ENCODE measurements at places on chromosomes 13 and 19.

GRCh38 chr13:112669881-112670499, 19.8 kb upstream of the ATP11A start:
- DNase-seq, result no peak

- DNase-seq, result no peak
Observed at GRCh38 chr19:58409010-58409790, 751 bp downstream of the ZNF584 start.

- DNase-seq, result no peak
Observed at GRCh38 chr19:2529473-2529918, 53.6 kb downstream of the GADD45B start.

GRCh38 chr19:2578391-2578890, 102.5 kb downstream of the GADD45B start:
- peak; percentile 44 for DNase-seq

- no peak for DNase-seq
Observed at GRCh38 chr19:6590827-6591319, at the start of gene CD70. Gene CD70, minus strand, starts transcription at chr19:6591150. Its CDS starts 148 bp downstream, at chr19:6591002.

DNA sequence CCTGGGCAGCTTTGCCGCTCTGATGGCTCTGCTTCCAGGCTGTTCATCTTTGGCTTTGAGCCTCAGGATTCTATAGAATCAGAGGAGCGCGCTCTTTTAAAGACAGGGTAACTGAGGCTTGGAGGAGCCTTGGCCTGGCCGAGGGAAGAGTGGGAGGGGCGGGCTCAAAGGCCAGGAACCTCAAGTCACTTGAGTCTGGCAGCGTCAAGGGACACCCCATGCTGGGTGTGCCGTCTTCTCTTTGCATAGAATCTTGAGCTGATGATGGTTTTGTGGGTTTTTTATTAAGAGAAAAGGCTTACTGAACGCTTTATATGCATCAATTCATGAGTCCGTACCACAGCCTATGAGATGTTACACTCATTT, 1.1 kb downstream of the PGLS start:
- no peak for DNase-seq

- no peak for DNase-seq
Observed at GRCh38 chr13:46057256-46058015, 4.9 kb upstream of the ZC3H13 start.

- DNase-seq, result no peak
Observed at GRCh38 chr19:582497-583197, 7.0 kb upstream of the HCN2 start.

- no peak for DNase-seq
Observed at GRCh38 chr13:43883631-43884030, 3.9 kb downstream of the LACC1 start.

- no peak for DNase-seq
Observed at GRCh38 chr19:38655148-38655824, 7.8 kb downstream of the ACTN4 start.

GRCh38 chr13:48448285-48448958, 35.5 kb upstream of the LPAR6 start:
- no peak for DNase-seq

GRCh38 chr19:48651683-48652048, 5.7 kb upstream of the CA11 start:
- DNase-seq, result no peak

DNA sequence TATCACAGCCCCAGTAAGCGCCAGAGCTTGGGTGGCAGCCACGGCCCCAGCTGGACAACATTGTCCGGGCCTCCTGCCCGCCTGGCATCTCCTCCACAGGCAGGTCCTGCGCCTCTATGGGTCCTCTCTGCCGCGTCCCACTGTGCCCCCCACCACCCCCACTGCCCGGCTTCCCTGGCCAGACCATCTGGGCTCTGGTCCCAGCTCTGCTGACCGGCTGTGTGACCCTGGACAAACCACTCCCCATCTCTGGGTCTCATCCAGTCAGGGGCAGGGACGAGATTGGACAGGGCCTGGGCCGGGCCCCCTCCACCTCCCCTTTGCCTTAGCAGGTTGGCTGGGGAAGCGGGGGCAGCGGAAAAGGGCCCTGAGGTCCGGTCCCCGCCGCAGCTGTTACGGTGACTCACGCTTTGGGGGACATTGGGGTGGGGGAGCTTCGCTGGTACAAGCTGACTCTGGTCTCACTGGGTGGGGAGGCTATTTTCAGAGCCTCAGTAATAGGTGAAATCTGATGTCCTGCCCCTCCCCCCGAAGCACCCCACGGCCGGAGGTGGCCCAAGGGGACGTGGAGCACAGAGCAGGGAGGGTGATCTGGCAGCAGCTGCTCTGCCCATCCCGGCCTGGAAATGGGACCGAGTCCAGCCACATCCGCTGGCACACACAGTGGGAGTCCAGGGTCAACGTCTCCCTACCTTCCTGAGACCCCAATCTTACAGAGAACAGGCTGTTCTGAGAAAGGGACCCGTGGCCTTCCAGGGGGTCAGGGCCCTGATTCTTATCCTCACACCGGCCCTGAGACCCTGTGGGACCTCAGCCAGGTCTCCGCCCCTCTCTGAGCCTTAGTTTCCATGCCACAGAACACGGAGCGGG, 9.1 kb downstream of the NFIC start:
- DNase-seq, result no peak

- no peak for DNase-seq
Observed at GRCh38 chr13:48526286-48526685, 6.6 kb downstream of the RCBTB2 start.

DNA sequence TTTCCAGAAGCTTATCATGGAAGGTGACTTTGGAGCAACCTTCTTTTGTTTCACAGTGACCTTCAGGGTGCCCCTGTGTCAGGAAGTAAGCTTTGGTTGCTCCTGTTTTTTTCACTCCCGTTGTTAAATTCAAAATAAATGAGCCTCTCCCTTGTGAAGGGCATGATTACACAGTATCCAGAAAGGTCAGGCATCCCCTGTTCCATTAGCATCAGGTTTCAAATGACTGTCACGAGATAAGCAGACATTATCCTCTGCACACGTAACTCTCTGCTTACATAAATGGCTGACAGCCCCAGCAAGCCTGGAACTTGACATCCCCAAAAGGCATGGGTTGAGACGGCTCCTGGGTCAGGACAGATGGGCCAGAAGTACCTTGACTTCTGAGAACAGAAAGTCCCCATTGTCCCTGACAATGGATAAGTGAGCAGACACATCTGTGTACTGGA, 52.0 kb downstream of the RAB20 start:
- no peak for DNase-seq

- no peak for DNase-seq
Observed at GRCh38 chr19:23528376-23528775, 133.1 kb upstream of the ZNF91 start.

DNA sequence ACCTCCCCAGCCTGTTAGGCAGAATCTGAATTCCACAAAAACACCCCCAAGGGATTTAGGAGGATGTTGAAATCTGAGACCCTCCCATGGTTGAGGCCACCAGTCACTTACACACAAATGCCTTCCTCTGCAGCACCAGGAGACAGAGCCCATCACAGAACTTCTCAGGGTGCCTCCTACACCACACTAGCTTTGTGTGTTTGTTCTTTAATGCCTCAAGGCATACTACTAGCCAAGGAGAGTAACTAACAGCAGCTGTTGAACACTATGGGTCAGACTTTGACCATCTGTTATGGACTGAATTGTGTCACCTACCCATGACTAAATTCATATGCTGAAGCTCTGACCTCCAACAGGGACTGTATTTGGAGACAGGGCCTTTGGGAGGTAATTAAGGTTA, 9.5 kb upstream of the MED26 start:
- DNase-seq, result no peak

GRCh38 chr13:57635541-57636085, 4.1 kb downstream of the PCDH17 start:
- DNase-seq, result no peak

GRCh38 chr19:43812688-43813087, 10.4 kb upstream of the LYPD5 start:
- no peak for DNase-seq

- peak; percentile 70 for DNase-seq
Observed at GRCh38 chr13:92807353-92807752, 419.3 kb upstream of the GPC6 start.

DNA sequence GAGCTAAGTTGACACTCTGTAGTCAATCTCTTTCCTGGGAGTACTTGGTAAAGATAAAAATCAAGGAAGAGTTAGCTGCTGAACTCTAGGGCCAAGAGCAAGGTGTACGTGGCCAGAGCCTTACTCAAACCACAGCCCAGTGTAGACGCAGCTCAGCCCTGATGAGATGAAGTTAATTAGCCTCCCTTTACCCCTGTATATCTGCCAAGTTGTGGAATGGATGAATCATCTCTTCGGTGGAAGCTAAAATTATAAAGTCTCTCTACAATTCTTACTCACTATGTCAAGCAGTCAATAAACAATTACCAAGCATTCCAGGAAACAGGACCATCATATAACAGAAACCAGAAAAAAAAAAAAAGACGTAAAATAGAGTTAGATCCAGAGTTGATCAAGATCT, 146.9 kb upstream of the UFM1 start:
- DNase-seq, result peak; percentile 64

DNA sequence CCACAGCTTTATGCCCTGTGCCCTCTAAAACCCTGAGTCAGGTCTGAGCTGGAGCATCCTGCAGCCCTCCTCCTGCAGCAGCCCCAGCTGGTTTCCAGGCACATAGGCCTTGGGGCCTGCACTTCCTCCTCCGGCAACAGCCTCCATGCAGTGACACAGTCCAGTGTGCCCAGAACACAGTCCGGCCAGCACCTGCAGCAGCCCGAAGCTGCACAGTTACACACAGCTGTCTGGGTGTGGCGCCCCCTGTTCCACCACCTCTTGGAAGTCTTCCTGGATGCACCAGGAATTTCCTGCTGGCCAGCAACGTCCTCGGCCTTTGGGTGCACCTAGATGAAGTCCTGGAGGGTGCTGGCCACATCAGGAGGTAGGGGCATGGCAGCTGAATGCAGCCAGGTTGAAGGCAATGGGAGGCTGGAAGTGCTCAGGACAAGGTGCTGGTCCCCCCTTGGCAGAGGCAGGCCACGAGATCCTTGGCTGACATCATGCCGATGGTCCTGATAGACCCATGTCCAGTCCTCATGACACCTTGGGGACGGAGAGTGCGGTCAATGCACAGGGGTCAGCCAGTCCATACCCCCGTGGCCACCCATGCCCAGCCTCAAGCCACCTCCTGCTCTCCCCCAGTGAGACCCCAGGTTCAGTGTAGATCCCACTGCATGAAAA, 27.1 kb upstream of the PARP4 start:
- DNase-seq, result no peak

DNA sequence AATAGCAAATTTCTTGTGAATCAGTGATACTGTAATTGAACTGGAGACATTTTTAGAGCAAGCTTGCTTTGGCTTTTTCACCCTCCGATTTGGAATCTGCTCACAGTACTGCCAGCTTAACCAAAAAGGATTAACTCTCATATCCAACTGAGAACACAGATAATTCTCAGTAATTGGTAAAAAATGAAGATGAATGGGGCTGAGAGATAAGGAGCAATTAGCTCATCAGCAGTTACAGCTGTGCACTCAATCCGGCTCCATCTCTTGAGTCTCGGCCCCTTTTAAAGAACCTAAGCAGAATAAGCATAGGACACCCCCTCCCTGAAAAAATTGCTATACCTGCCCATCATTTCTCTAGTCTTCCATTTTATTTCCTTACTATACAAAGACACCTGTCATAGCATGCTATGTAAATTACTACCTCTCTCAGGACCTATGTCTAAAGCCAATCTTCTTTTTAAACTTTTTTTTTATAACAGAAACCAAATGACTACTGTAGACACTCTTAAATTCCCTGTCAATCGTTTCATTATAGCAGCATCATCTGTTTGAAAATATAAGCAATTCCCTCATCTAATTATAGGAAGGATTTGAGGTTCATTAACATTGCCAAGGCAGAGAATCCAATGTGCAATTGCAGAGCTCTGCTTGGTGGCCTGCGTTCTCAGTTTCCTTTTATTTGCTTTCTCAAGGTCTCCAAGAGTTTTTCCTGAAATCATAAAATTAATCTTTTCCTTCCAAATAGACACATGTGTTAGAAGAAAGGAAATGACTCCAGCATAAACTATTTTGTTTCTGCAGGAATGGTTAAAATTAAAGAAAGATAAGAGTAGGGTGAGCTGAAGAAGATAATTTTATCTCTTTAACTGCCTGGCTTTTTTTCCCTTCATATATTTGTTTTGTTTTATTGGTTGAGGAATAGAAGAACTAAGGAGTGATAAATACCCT, 242.1 kb downstream of the DACH1 start:
- DNase-seq, result no peak

GRCh38 chr13:70714993-70715392, 606.7 kb upstream of the KLHL1 start:
- no peak for DNase-seq

- peak; percentile 62 for DNase-seq
Observed at GRCh38 chr13:110410936-110411687, 104.0 kb downstream of the COL4A2 start.

DNA sequence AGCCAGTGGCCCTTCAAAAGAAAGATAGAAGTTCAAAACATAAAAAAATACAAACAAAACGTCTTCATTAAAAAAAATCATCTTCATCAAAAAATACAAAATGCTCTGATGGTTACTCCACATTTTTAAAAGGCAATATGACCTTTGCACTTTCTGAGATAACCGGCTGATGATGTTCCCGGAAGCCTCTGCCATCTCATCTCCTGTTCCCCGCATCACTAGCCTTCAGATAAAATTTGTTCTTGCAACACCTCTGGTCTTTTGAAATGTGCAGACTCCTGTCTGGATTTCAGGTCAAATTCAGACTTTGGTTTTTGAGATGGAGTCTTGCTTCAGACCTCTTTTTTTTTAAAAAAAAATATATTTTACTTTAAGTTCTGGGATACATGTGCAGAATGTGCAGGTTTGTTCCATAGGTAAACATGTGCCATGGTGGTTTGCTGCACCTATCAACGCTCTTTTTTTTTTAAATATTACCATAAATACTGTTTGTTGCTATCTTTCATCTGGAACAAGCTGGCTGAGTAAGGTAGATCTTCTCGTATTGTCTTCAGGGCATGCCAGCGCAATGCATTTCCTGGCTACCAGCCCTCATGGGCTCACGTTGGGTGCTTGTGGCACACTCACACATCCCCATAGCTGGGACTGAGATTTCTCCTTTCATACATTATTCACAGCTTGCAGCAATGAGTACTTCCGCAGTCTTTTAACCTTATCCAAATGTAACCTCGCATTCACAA, 418.9 kb upstream of the ARGLU1 start:
- no peak for DNase-seq

DNA sequence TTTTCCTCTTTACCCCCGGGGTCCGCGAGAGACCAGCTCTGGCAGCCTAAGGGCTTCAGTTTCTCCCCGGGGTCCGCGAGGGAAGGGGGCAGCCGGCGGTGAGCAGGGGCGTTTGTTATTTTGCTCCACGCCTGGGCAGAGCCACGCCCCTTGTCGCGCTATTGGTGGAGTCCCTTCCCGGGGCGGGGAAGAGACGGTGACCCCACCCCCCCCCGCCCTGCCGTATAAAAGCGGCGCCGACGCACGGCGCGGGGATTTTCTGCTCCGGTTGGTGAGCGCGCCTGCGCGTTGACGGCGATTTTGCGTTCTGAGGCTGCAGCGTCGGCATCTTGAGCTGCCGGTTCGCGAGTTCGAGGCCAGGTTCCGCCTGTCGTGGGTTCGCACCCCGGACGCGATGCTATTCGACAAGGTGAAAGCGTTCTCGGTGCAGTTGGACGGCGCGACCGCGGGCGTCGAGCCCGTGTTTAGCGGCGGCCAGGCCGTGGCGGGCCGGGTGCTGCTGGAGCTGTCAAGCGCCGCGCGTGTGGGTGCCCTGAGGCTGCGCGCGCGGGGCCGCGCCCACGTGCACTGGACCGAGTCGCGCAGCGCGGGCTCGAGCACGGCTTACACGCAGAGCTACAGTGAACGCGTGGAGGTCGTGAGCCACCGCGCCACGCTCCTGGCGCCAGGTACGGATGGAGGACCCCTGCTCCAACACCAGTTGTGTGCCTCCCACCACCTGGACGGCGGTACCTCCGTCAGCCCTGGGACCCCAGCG, at the start of gene ARRDC2:
TSS of gene ARRDC2 (plus strand) at position 254 of the 757 bp plus-strand sequence. CDS start at position 395, 141 bp downstream.
- DNase-seq, result peak; percentile 81

- no peak for DNase-seq
Observed at GRCh38 chr13:99057310-99057975, 79.6 kb upstream of the DOCK9 start.
